ENCODE measurements at places on chromosomes 1 and 21.

- DNase-seq: no peak
These were observed 24.5 kb upstream of the GNPAT start for GRCh38 chr1:231216498-231216897.

- no peak for DNase-seq
These were observed 441.9 kb upstream of the ZRANB2 start for GRCh38 chr1:71522721-71523120.

GRCh38 chr1:246267896-246268295, 239.2 kb downstream of the SMYD3 start:
- no peak for DNase-seq

- no peak for DNase-seq
These were observed 164.7 kb downstream of the GALNT2 start for GRCh38 chr1:230231774-230232145.

GRCh38 chr1:90175490-90176167, 180.7 kb downstream of the ZNF326 start:
- DNase-seq: no peak

DNA sequence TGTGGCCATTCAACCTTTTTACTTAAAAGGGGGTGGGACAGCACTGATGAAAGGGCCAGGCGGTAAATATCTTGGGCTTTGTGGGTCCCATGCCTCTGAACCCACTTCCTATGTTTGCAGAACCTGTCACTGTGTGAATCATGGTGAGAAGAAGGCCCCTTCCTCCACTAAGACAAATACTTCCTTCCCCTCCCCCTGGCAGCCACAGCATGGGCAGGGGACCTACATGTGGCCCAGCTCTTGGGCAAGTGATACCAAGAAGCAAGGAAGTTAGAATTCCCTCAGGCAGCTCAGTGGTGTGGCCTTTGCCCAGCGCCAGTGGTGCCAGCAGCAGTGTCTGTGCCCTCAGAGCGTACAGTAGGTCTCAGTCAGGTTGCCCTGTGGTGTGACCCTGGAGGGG, 168.6 kb downstream of the TRIM33 start:
- peak; percentile 23 for DNase-seq

GRCh38 chr1:21508580-21509350, 458 bp upstream of the ALPL start:
- DNase-seq: peak; percentile 55

- no peak for DNase-seq
These were observed 100.4 kb downstream of the GALNT2 start for GRCh38 chr1:230167419-230167852.

GRCh38 chr21:42991992-42992740, 17.8 kb downstream of the PKNOX1 start:
- no peak for DNase-seq

- no peak for DNase-seq
These were observed 113.1 kb downstream of the OLFML2B start for GRCh38 chr1:161910604-161911003.

- no peak for DNase-seq
These were observed 310.1 kb downstream of the BRINP2 start for GRCh38 chr1:177480741-177481305.

GRCh38 chr1:11431941-11432507, 46.9 kb upstream of the DISP3 start:
- no peak for DNase-seq

DNA sequence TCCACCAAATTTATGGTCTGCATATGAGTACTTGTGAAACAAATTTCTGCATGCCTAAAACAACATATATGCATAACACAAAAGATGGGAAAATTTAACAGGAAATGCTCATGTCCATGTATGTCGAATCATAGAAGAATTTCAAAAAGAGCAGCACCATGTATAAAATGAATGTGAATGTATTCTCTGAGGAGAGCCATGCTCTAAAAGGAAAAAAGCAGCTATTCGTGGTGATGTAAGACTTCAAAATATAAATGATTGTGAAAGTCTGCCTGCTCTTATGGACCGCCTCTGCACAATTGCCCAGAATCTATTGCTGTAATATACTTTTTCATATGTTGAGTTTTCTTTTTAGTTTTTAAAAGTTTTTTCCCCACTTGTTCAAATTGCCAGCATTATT, 66.8 kb downstream of the EPB41 start:
- DNase-seq: no peak

DNA sequence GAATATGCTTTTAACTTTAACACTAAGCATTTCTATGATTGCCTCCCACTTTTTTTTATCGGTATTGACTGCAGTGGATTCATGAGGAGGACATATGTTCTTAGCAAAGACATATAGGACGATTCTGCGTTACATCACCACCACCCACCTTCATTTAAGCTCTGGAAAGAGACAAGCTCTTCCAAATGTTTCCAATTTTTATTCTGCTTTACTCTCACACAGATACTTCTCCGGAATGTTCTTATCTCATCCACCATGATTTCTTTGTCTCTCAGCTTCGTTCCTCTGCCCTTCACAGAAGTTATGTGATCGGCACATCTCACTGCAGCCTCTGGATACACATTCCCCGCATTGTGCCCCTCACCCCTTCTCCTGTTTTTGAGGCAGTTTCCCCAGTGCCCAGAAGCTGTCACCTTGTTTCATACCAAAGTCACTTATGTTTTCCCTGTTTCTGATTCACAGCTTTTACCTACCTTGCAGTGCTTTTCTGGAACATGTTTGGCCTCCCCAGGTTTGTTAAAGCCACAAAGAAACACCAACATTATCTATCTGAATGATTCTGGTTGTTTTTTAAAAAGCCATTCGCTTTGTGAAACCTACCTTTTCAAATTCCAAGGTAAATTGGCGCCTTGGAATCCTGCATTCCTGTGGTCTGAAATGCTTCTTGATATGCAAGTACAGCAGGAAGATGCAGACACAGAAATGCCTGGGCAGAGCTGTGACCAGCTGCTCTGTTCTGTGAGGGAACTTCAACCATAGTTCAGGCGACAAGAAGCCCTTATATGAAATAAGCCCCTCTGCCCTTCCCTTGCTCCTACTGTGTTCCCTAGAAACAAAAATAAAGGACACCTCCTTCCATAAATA, 1020.2 kb downstream of the TTLL7 start:
- no peak for DNase-seq

GRCh38 chr21:43812139-43812821, 22.9 kb downstream of the RRP1 start:
- DNase-seq: no peak

DNA sequence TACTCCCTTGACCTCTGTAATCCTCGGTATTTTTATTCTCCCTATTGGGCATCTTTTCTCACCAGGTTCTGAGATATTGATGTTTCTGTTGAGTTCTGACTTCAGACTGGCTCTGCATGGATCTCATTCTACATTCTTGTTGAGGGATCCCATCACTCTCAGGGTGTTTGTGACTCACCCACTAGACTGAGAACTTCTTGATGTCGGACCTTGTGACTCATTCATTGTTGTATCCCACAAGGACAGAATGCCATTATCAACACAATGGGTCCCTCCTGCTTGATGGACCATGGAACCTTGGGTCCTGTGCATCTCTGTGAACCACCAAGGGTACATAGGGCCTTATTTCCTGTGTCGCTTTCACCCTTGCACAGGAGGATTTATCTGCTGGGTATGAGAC, 174.1 kb downstream of the PBX1 start:
- DNase-seq: no peak

GRCh38 chr1:165763442-165763841, 5.2 kb downstream of the TMCO1 start:
- no peak for DNase-seq

DNA sequence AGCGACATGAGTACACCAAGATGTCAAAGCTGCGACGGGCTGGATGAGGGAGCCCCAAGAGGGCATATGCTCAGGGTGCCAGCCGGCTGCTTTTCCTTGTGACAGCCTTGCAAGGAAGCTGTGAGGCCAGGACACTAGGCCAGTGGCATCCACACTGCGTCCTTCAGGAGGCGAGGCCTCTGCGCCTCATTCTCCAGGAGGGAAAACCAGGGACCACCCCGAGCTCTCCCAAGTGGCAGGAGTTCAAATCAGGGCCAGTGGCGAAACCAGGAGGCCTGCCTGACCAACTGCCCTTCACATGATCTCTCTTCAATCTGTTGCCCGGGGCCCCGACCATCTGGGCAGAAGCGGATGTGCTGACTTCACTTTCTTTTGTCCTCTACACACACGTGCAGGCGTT, 8.2 kb downstream of the MUL1 start:
- no peak for DNase-seq

- DNase-seq: no peak
These were observed 24.1 kb downstream of the BRINP3 start for GRCh38 chr1:190453550-190453949.

- DNase-seq: no peak
These were observed 26.1 kb downstream of the FABP3 start for GRCh38 chr1:31346785-31347184.

- DNase-seq: no peak
These were observed 161.2 kb downstream of the HMCN1 start for GRCh38 chr1:185895208-185895900.

GRCh38 chr1:41835485-41835884, 83.2 kb downstream of the HIVEP3 start:
- DNase-seq: no peak

DNA sequence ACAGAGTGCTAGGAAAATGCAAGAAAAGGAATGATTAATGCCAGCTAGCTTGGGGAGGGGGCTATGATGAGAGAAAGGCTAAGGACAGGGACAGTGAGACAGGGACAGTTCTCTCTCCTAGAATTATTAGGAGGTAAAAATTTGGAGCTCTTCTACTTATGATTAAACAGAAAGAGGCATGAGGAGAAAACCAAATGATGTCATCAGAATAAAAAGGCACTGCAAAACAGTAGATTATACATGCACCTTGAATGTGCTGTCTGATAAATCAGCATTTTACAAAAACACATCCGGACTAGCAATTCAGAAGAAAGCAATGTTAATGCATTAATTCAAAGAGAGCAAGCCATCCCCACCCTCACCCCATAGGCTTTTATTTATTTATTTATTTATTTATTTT, 277.5 kb downstream of the RGS7 start:
- DNase-seq: no peak

DNA sequence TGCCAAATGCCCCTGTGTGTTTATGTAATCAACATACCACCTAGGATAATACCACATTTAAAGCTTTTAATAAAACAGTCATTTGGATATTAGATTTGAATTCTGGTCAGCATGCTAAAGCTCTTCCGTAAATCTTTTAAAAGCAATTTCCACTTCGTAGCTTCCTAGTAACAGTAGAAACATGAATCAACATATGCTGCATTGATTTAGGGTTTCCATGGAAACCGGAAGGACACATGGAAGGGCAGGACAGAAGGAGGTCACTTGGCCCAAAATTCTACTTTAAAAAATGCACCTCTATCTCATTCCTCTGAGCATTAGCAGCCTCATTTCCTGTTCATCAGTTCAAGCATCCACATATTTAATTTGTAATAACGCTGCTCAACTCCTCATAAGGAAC, 8.1 kb downstream of the RGS8 start:
- DNase-seq: no peak
